ENCODE measurements at places on chromosomes 4 and X.

DNA sequence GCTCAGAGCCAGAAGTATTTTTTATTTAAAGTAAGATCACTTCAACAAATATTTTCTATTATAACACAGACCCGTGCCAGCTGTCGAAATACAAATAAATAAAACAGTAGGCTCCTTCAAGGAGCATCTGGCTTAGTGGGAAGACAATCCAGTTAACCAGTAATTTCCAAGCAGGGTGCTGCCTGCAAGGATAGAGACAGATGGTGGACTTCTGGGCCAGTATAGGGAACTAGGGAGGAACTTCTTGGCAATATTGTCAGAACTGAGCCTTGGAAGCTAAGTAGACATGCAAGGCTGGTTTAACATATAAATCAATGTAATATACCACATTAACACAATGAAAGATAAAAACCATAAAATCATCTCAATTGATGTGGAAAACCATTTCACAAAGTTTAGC is 17.0 kb upstream of the MTMR1 start:
- DNase-seq: no peak

GRCh38 chrX:150982235-150982787 is 824 bp upstream of the HMGB3 start:
- DNase-seq: no peak

GRCh38 chrX:29617725-29618124 is 597.6 kb upstream of the MAGEB2 start:
- DNase-seq: no peak

DNA sequence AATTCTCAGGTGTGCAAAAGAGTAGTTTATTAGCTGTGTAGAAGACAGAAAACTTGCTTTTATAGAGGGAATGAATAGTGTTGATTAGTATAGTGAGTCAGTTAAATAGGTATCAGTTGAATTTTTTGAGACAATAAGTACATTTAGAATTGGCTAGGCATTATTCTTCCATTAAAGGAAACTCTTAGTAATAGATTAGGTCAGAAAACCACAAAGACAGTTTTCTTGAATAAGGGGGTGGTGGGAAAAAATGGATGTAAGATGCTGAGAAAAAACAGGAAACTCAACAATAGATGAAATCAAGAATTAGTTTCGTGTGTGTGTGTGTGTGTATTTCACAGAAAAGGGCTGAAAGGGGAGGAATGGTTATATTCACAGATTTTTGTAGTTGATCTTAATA is 16.8 kb downstream of the CD38 start:
- DNase-seq: no peak

- DNase-seq: no peak
Observed at GRCh38 chrX:79167462-79167861, 23.0 kb downstream of the GPR174 start.

DNA sequence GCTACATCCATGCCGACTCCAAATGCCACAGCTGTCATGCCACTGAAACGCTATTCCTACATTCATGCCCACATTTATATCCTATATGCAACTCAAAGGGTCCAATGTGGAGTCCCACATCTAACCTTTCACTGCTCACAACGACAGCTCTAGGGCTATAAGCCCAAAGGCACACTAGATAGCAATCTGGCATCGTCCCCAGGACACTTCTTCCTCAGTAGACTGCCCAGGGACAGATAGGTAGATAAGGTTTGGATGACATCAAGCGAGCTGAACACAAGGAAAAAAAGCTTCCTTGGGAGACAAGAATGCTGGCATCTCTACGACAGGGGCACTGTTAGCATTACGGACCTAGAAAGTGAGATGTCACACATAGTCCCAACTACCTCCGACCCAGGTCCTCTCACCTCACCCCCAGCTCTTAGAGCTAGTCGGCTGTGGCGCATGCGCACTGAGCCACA is 685 bp downstream of the RAB9B start:
- peak; percentile 46 for DNase-seq

- no peak for DNase-seq
Observed at GRCh38 chr4:95869961-95870500, 30.1 kb downstream of the PDHA2 start.

DNA sequence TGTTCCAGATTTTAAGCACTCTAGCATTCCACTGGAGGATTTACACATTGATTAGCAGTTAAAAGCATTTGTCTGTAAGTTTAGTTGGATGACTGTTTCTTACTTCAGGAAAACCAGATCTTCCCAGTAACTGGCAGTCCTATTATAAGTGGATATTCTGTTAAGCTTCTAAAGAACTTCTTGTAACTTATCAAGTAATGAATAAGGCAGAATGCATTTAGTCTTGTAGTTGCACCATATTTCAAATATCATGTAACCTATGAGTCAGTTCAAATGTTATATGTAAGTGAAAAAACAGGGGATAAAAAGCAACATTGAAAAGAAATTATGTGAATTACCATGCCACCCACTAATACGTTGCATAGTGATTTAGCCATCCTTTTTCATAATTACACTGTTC is 30.2 kb upstream of the TENM3 start:
- no peak for DNase-seq

GRCh38 chrX:45747905-45748304 is 547.2 kb upstream of the DIPK2B start:
- no peak for DNase-seq

GRCh38 chrX:19774905-19775304 is 112.5 kb downstream of the SH3KBP1 start:
- no peak for DNase-seq

- DNase-seq: no peak
Observed at GRCh38 chr4:151436093-151436518, 27.1 kb downstream of the FHIP1A start.

- DNase-seq: no peak
Observed at GRCh38 chr4:87209696-87210095, 10.7 kb downstream of the KLHL8 start.

DNA sequence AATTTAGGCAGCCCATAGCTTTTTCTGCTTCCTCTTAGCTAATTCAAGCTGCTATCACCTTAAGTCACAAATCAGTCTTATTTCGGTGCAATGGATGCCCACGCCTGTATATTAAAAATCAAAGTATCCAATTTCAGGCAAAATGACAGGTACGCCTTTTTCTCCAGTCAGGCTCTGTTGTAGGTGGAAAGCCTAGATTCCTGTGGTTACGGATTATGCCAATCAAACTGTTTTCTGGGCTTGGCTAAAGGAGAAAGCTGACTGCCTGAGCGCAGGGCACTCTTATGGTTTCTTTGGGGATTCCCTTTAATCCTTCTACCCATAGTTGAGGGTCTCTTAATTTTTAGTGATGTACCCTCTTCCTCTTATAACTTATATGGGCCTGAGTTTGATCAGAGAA is 550.5 kb downstream of the PDHA2 start:
- DNase-seq: no peak

GRCh38 chr4:157932936-157933335 is 239.9 kb downstream of the GASK1B start:
- no peak for DNase-seq

- DNase-seq: peak; percentile 60
Observed at GRCh38 chrX:101550362-101550750, at the start of gene ARMCX1. Gene ARMCX1 (plus strand): TSS chrX:101550547. CDS start chrX:101552931, 2,384 bp downstream.

DNA sequence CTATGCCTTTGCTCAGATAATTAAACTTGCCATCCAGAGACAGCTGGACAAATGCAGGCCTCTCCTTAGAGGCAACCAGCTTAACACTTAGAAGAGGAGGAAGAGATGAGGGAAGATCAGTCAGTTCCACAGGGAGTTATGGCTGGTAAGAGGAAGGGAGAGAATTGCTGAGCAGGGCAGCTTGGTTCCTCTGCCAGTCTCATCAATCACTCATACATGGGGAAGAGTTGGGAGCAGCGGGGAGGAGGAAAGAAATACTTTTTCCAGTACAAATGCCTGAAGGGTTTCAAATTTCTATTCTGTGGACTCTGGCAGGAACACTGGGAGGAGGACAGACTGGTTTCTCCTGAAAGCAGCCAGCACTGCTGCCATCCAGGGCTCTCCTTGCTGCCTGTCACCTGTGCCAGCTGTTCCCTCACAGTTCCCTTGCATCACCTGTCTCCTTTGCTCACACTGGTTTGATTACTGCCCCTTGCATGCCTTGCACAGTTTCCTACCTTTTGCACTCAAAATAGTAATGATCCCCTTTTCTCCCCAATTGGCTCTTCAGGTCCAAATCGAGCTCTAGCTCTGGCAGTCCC is 59.5 kb downstream of the PGRMC2 start:
- DNase-seq: peak; percentile 55

DNA sequence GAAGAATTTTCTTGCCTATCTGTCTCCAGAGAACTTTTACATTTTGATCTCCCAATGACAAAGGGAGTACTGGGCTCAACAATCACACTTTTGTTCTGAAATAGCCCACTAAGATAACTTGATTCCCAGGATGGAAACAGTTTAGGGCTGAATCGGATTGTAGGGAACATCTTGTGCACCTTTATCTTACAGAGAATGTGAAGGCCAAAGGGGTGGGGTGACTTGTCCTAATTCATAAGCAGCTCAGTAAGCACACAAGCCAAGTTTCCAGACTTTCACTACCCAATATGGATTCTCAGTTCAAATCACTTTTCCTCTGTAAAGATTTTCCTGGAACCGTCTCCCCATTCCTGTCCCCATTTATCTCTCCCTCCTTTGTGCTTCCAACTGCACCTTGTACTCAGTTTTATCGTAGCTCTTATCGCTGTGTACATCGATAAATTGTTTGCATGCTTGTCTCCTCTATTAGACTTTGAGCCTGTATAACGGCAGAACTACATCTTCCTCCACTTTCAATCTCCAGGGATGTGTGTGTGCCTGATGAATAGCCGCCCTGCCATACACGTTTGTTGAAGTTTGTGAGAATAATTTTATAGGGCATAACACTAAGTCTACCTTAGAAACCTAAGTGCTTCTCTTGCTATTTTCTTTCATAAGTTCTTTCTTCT is 77.4 kb downstream of the MBNL3 start:
- DNase-seq: no peak

GRCh38 chr4:77501851-77502250 is 103.8 kb upstream of the CXCL13 start:
- no peak for DNase-seq

DNA sequence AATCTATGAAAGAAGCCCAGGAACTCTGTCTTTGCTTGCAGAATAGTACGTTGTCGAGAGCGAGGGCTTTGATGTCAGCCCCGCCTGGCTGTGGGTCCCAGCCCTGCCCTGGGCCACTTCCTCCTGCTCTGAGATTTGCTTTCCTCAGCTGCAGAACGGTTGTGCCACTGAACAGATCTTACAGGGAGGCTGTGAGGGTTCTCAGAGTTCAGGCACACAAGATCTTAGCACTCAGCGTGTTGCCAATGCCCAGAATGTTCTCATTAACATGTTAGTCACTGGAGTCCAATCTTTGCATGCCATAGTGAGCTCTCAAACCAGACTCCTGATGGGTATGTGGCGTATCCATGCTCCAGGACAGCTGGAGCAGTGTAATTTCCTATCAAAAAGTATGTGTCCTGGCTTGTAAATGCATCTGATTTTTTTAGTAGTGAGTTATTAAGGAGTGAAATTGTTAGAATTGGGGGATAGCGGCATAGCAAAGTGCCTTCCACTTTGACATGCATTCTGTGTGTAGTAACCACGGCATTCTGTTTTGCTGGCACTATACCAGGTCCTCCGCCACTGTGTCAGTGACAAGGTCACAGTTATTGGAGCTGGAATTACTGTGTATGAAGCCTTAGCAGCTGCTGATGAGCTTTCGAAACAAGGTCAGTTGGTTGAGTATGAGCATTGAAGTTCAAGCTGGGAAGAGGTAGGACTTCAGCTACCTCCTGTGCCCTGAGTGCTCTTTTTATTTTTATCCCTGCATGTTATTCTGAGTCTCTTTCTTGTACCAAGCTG is 31.6 kb downstream of the TKTL1 start:
- DNase-seq: no peak

DNA sequence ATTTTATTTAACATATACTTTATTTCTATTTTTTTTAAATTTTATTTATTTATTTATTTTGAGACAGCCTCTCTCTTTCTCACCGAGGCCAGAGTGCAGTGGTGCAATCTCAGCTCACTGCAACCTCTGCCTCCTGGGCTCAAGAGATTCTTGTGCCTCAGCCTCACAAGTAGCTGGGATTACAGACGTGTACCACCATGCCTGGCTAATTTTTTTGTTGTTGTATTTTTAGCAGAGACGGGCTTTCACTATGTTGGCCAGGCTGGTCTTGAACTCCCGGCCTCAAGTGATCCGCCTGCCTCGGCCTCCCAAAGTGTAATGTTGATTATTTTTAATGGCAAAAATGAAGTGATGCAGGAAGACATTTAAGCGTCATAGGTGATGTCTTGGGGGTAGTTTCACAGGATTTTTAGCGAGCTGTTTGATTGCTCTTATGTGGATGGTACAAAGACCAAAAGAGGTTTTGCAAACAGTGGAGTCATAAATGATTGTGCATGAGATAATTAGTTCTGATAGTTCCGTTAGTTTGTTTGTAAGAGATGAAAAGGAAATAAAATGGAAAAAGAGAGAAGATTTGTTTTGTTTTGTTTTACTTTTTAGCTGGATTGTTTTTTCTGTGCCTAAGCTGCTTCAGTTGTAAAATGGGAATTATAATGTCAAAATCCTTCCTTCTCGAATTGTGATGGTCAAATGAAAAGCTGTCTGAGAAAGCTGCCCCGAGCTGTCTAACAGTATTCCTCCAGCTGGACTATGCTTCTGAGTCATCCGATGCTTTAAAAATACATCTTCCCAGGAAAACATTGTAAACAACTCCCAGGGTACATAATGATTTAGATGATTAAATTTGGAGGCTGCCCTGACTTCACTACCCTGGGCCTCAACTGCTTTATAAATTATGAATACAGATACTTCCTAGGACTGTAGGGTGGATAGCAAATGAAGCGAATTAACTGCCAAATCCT is 14.7 kb downstream of the RHOH start:
- no peak for DNase-seq

GRCh38 chrX:82782014-82782413 is 726.1 kb upstream of the POU3F4 start:
- no peak for DNase-seq

- no peak for DNase-seq
Observed at GRCh38 chr4:163790231-163790630, 295.7 kb downstream of the TMA16 start.

DNA sequence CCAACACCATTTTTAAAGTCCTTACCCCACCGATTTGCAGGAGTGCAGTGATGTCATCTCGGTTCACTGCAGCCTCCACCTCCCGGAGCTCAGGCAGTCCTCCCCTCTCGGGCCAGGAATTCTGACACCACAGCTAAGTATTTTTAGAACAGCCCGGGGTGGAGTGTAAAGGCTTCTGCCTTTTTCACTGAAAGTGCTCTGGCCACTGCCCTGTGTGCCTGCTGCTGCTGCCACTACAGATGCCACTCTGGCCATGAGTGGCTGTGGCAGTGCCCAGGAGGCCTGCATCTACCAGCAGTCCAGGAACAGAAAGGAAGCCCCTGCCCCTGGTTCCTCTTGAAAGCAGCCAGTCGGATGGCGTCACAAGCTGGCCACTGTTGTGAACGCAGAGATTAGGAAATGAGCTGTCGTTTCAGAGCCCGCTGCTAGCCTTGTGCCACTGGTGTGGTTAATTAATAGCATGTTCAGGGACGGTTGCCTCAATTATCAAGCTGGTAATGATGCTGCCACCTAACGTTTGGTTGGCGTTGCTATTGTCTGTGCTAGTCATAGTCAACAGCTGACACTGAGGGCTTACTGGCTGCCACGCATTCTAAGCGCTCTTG is 23.6 kb upstream of the TBC1D14 start:
- peak; percentile 11 for DNase-seq
